ENCODE measurements at places on chromosomes 13 and 19.
A peak's percentile ranks its signal among the peaks of the same experiment; 100 is the strongest.

- DNase-seq: peak; percentile 64
These were observed 60.9 kb downstream of the WDFY2 start for GRCh38 chr13:51645154-51645650.

DNA sequence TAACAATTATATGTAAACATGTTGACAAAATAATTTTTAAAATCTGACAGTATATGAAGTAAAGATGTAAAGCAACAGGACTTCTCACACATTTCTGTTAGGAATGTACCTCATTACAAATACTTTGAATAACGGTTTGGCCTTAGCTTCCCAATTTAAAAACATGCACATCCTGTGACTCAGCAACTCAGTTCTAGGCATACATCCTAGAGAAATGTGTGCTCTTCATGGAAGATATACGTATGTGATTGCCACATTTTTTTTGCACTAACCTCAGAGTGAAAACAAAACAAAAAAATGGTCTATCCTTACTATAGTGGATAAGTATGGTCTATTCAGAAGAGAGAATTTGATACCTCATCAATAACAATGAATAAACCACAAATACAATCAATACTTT, 314.6 kb downstream of the LIG4 start:
- no peak for DNase-seq

GRCh38 chr13:45534604-45535003, 69.9 kb downstream of the COG3 start:
- DNase-seq: no peak

DNA sequence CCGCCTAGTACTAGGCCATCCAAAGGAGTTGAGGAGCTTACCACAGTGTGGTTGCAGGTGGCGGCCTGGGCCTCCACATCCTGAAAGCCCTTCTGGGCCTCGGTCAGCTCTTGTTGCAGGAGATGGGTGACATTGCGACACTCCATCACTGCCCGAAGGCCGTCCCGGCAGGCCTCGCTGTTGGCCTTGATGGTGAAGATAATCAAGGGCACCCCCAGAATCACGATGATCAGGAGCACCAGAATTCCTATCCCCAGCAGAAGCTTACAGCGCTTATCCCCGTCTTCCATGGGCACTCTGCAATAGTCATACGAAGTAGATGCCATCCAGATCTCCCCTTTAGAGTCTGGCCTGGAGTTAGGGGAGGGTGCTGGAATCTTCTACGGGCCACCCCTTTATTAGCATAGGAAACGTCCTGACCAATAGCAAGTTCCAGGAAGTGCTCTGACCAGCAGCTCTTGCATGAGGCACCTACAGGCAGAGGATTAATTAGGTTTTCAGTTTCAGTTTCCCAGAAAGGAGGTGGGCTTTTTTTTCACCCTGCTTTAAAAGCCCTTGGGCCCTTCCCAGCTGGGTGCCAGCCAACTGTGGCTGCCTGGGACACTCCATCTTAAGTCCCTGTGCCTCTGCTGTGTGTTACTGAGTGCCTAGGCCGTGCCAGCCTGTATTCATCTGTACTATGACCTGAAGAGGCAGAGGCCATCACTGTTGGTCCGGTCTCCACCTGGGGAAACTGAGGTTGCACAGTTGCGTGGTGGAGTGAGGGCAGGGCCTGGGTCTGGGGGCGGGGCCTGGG, at the start of gene BST2:
BST2 (minus strand) TSS at position 381 of the 796 bp plus-strand sequence; CDS start at position 326, 55 bp downstream.
- peak; percentile 58 for DNase-seq

DNA sequence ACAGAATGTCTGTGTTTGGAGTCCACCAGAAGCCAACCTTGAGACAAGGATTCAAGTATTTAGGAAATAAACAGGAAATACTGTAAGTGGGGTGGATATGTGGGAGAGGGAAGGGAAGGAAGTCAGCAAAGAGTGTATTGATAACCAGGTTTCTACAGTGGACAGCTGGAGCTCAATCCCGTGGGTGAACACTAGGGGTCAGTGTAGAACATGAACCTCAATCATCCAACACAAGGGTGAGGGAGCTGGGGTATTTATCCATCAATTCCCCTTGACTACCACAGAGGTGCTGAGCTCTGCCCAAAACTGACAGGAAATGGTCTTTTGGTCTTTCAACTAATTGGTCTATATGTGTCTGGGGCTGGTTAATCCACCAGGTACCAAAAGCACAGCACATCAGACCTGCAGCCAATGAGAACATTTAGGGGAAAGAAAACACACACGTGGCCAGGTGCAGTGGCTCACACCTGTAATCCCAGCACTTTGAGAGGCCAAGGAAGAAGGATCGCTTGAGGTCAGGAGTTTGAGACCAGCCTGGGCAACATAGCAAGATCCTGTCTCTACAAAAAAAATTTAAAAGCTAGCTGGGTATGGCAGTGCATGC, 5.6 kb upstream of the SYDE1 start:
- no peak for DNase-seq

- DNase-seq: no peak
These were observed 2.2 kb upstream of the GRIN3B start for GRCh38 chr19:998064-998463.

GRCh38 chr19:44356383-44357111, at the start of gene ZNF112:
ZNF112 (minus strand) TSS chr19:44356680; CDS start chr19:44340539, 16,141 bp downstream.
- peak; percentile 84 for DNase-seq

GRCh38 chr13:49746111-49746510, 46.4 kb downstream of the KPNA3 start:
- DNase-seq: no peak
